ENCODE measurements at places on chromosomes 1 and 21. TPM values are rescaled to one million over a fixed set of nuclear protein-coding genes. Genes with fewer than 3 reads are reported as not detected.

The CELF3 gene
- not detected for total RNA-seq

The SH3D21 gene
- total RNA-seq = 1.5 TPM

The GJA8 gene
- total RNA-seq = not detected

The FABP3 gene
- total RNA-seq = 3.0 TPM

The PSRC1 gene
- 0.63 TPM for total RNA-seq

The SPRR2F gene
- not detected for total RNA-seq

The C1QC gene
- 76.0 TPM for total RNA-seq

The MYBPH gene
- not detected for total RNA-seq

The TSSK3 gene
- total RNA-seq = 1.6 TPM

The CD52 gene
- total RNA-seq = 3.0 TPM

The LRRC71 gene
- total RNA-seq = not detected

The TMEM82 gene
- 33.0 TPM for total RNA-seq

The PLA2G2F gene
- total RNA-seq = not detected

The FAM78B gene
- total RNA-seq = 2.0 TPM

The S100A8 gene
- 23.7 TPM for total RNA-seq

The DUSP23 gene
- 35.5 TPM for total RNA-seq

The S100A7A gene
- not detected for total RNA-seq

The SMG7 gene
- 25.3 TPM for total RNA-seq

The GNAI3 gene
- 2.5 TPM for total RNA-seq

The FCMR gene
- total RNA-seq = 1.3 TPM

The MOB3C gene
- total RNA-seq = 5.3 TPM

The IRF6 gene
- total RNA-seq = 30.0 TPM

Measured in left lobe of liver (tissue), 2 donors.